ENCODE measurements at places on chromosomes 7 and 10.

- no peak for DNase-seq
These were observed 115.8 kb upstream of the ITGB1 start for GRCh38 chr10:33073641-33074415.

- DNase-seq: no peak
These were observed 450.1 kb downstream of the KCNMA1 start for GRCh38 chr10:77187376-77187999.

DNA sequence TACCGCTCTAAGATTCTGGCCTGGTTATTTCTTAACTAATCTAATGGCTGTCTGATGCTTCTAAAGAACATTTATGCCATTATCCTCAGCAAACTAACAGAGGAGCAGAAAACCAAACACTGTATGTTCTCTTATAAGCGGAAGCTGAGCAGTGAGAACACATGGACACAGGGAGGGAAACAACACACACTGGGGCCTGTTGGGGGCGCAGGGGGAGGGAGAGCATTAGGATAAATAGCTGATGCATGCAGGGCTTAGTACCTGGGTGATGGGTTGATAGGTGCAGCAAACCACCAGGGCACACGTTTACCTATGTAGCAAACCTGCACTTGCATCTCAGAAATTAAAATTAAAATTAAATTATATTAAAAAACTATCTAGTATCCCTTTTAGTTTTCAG is 853.5 kb downstream of the GATA3 start:
- no peak for DNase-seq

DNA sequence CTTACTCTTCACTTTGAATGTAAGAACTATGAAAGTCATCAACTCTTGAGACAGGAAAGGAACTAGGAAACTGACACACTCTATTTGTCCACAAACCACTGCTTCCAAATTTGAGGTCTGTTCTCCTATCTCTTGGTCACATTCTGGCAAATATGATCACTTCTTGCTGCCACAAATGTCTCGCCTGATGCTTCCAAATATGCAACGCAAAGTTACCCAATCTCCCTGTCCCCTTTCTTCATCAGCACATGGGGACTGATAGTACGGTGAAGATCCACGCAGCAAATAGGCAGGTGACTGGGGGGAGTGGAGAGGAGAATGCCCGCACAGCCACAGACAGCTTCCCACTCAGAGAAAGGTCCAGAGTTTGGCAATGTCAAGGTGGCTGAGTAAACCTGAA is 92.6 kb upstream of the TCF7L2 start:
- no peak for DNase-seq

- no peak for DNase-seq
These were observed 71.7 kb downstream of the PPP1R17 start for GRCh38 chr7:31758755-31759154.

DNA sequence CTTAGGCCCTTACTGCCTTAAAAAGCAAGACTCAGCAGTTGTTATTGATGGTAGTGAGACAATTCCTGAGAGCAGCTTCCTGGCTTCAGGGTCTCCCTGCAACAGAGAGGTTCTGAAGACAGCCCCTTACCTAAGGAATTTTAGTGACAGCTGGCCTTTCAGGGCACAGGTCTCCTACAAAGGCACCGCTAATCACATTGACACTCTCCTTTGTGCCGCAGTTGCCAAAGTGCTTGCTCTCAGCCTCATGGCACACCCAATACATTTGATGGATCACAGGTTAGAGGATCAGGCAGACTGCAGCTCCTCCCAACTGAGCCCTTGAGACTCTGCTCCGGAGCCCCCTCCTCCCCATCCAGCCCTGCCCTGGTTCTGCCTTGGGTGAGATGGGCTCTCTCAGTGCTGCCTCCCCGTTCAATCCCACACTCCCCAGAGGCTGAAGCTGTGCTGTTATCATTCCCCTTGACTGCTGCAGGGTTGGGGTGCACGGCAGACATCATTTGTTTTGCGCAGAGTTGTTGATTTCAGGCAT is 198.2 kb downstream of the EMX2 start:
- DNase-seq: no peak

DNA sequence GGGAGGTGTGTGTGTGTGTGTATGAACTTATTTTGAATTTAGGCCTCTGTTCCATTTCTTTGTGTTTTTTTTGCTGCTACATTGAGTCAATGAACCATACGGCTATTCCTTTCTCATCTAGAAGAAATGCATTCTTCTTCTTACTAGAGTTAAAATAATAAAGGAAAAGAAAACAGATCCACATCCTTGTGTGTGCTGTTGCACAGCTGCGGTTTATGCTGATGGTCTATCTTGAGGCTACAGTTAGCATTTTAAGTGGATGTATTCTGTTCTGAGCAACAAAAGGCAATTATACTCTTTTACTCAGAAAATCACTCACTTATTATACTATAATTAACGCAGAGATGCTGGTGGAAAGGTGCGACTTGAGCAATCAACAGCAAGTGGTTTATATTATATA is 615.0 kb upstream of the MBL2 start:
- DNase-seq: no peak
